ENCODE measurements at places on chromosomes 3 and 15.

GRCh38 chr3:196193133-196193735 is 18.0 kb downstream of the ZDHHC19 start:
- no peak for DNase-seq

- no peak for DNase-seq
Observed at GRCh38 chr3:21446027-21446426, 305.0 kb downstream of the ZNF385D start.

DNA sequence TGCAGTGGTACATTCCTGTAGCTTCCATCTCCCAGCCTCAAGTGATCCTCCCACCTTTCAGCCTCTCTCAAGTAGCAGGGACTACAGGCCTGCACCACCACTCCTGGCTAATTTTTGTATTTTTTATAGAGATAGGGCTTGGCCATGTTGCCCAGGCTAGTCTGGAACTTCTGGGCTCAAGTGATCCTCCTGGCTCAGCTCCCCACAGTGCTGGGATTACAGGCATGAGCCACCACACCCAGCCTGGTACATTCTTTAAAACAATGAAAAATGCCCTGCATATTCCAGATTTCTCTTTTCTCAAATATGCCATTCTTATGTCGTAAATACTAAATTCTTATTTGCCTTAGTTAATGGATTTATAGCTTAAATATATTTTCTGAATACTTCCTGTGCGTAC is 581.4 kb downstream of the MECOM start:
- no peak for DNase-seq

DNA sequence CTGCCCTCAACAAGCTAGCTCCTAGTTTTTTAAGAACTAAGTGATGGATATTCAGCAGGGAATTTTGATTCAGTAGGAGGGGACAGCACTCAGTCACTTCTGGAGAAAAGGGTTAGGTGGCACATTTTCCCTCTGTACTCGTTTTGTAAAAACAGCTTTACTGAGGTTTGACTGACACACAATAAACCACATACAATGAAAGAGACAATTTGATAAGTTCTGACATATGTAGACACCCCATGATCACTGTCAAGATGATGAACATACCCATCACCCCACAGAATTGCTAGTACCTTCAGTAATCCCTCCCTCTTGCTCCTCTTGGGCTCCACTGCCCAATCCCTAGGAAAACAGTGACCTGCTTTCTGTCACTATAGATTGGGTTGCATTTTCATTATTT is 29.0 kb upstream of the PLAAT1 start:
- DNase-seq: no peak

GRCh38 chr3:105827959-105828358 is 40.9 kb downstream of the CBLB start:
- DNase-seq: peak; percentile 90
